Panc1 (cell line): ENCODE measurements at places on chromosomes 3 and 15. TPM values are rescaled to one million over a fixed set of nuclear protein-coding genes. Genes with fewer than 3 reads are reported as not detected.

Gene IDH2
- total RNA-seq = 197 TPM

Gene AVEN
- total RNA-seq = 18.4 TPM

Gene CD80
- 0.15 TPM for total RNA-seq

- H3K27me3 ChIP-seq = no peaks in the 10 kb centered on the region
- H3K4me3 ChIP-seq = no peak overlapping the region
- no peak overlapping the region for H3K27ac ChIP-seq
- H3K36me3 ChIP-seq = no peaks in the 10 kb centered on the region
- no peak for DNase-seq
- H3K4me1 ChIP-seq = no peaks in the 10 kb centered on the region
Observed at GRCh38 chr3:55860049-55860721, 373.1 kb upstream of the WNT5A start.

Gene TLR9
- total RNA-seq = not detected

DNA sequence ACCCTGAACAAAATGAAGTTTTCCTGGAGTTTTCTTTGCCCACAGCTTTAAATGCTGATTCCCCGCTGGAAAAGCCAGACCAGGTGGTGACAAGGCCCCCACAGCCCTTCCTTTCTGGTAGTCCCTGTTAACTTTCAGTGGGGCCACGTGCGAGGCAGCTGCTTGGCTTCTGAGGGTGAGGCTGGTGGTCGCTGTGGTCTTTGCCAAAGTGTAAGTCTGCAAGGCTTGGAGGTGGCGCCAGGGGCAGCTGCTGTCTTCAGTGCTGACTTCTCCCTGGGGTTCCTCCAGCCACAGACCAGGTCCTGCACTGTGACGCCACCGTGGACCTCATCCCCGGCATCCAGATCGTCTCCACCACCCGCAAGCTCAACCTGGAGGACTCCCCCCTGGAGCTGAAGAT is 54.1 kb upstream of the TAMM41 start:
- H3K27me3 ChIP-seq = no peaks in the 10 kb centered on the region
- DNase-seq = no peak
- no peaks in the 10 kb centered on the region for H3K36me3 ChIP-seq
- H3K4me1 ChIP-seq = no peaks in the 10 kb centered on the region
- H3K27ac ChIP-seq = no peak overlapping the region
- no peak overlapping the region for H3K4me3 ChIP-seq

DNA sequence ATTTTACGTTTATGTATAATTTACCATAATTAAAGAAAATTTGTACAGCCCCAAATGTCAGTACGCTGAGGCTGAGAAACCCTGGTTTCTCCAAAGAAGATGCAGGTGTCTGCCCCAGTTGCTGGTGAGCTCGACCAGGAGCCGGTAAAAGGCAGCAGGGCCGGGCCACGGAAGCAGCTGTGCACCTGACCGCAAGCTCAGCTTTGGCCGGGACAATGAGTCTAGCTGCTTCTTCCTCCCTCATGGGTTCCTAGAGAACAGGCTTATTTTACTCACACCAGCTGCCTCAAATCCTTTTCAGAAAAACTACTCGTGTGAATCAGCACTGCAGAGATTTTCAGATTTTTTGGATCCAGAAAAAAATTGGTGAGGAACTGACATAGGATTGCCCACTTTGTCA is 18.0 kb upstream of the ZXDC start:
- no peaks in the 10 kb centered on the region for H3K27me3 ChIP-seq
- no peak for DNase-seq
- H3K36me3 ChIP-seq = no peaks in the 10 kb centered on the region

DNA sequence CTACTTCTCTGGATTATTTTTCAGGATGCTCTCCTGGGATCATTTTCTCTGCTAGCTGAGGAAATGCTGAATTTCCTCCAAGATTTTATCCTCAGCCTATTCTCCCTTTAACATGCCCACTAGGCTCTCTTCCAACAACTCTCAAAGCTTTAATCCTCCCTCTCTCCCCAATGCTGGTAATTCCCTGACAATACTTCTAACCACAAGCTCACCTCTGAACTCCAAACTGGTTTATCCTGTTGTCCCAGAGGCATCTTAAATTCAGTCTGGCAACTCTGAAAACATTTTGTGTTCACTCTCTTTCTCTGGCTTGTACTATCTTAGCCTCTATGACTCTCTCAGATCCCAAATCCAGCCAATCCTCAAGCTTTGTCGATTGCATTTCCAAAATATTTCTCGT is 490.3 kb downstream of the MECOM start:
- no peaks in the 10 kb centered on the region for H3K36me3 ChIP-seq
- DNase-seq = no peak
- H3K4me1 ChIP-seq = no peaks in the 10 kb centered on the region
- no peaks in the 10 kb centered on the region for H3K27me3 ChIP-seq
- no peak overlapping the region for H3K27ac ChIP-seq

DNA sequence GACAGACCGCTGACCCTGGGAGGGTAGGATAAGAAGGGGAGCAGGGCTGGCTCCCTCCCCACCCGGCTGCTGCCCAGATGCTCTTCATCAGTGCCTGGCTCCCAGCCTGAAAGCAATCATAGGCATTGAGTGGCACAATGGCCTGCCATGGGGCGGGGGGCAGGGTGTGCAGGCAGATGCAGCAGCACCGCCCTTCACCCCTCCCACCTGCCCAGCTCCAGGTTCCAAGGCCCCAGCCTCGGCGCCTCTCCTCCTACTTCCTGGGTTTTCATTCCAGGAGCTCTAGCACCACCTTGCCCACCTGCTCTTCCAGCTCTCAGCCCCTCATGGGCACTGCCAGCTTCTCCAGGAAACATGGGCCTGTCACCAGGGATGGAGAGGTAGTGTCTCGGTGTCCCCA is 101.7 kb downstream of the MEGF11 start:
- no peaks in the 10 kb centered on the region for H3K4me1 ChIP-seq
- DNase-seq = no peak
- no peak overlapping the region for H3K27ac ChIP-seq
- no peaks in the 10 kb centered on the region for H3K36me3 ChIP-seq
- H3K27me3 ChIP-seq = peaks cover 9% of the 10 kb centered on the region; the same call in 1 of the 2 replicates

DNA sequence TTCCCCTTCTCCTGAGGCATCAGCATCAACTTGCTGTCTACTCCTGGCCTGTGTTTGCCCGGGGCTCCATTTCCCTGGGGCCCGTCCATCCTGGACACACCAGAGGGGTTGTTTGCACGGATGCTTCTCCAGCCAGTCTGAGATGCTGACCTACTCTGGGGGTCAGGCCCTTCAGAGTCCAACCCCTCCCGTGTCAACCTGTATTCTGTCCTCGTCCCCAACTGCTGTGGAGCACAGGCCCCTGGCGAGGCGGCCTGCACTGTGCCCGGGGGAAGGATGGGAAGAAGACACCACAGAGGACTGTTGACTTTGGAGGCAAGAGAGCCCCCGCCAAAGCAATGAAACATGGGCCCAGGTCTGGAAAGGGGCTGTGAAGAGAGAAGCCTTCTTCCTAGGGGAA is 25.8 kb downstream of the ALS2CL start:
- no peaks in the 10 kb centered on the region for H3K36me3 ChIP-seq
- no peak for DNase-seq
- no peaks in the 10 kb centered on the region for H3K4me1 ChIP-seq
- no peak overlapping the region for H3K4me3 ChIP-seq
- H3K27ac ChIP-seq = no peak overlapping the region
- no peaks in the 10 kb centered on the region for H3K27me3 ChIP-seq

DNA sequence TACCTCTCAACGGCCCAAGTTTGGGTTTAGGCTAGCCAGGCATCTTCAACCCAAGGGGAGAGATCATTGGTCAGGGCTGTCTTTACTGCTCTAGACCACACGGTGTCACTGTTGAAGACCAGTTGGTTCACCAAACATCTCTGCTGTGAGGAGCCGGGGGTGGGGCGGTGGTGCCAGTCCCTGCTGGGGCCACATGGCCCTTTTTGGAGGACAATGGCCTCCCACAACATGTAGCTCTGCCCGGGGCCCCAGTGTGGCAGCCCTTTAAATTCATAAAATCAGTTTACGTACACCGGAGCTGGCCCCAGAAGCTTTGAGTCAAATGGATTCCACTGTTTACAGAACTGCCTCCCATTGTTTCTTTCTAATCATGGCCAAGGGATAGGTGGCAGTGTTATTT is 19.1 kb upstream of the TM4SF18 start:
- H3K36me3 ChIP-seq = no peaks in the 10 kb centered on the region
- H3K27me3 ChIP-seq = no peaks in the 10 kb centered on the region
- no peak overlapping the region for H3K4me3 ChIP-seq
- peaks cover 6% of the 10 kb centered on the region; the same call in 1 of the 2 replicates for H3K4me1 ChIP-seq

DNA sequence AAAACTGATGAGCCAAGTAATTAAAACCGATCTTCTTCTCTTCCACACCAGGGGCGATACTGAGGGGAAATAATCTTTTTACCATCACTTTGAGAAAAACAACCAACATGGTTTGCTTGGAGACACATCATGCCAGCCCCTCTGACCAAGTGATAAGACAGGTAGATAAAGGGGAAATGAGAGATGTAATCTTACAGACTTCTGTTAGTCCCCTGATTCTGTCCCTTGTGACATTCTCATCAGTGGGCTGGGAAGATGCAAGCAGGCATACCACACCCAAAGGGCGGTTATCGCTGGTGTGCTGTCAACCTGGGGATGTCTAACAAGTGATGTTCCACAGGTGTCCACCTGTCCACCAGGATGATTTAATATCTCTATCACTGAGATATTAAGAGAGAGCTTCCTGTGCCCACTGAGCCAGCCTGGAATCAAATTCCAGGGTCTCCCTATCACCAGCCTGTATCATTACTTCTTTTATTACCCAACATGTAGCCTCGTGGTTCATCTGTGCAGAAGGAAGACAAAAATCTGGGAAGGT is 315.0 kb downstream of the FOXP1 start:
- no peak overlapping the region for H3K27ac ChIP-seq
- no peaks in the 10 kb centered on the region for H3K27me3 ChIP-seq
- H3K4me3 ChIP-seq = no peak overlapping the region
- no peaks in the 10 kb centered on the region for H3K36me3 ChIP-seq

Gene GOLGA8S
- 0.15 TPM for total RNA-seq

DNA sequence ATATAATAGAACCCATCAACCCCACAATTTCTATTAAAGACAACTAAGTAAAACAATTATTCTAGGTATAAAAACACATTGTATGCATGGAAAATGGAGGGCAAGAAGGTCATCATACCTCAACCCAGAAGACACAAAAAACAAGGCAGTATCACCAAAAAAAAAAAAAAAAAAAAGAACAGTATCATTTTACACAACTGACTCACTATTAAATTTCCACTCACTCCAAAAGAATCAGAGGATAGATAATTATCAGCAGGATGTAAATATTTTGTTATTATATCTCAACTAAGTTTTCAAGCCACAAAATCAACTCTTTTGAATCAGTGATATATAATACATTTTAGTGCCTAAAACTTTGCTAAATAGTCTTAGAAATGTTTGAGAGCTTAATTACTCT is 55.0 kb downstream of the CLASP2 start:
- H3K36me3 ChIP-seq = no peaks in the 10 kb centered on the region
- H3K27me3 ChIP-seq = no peaks in the 10 kb centered on the region

Gene TPRG1
- total RNA-seq = not detected

DNA sequence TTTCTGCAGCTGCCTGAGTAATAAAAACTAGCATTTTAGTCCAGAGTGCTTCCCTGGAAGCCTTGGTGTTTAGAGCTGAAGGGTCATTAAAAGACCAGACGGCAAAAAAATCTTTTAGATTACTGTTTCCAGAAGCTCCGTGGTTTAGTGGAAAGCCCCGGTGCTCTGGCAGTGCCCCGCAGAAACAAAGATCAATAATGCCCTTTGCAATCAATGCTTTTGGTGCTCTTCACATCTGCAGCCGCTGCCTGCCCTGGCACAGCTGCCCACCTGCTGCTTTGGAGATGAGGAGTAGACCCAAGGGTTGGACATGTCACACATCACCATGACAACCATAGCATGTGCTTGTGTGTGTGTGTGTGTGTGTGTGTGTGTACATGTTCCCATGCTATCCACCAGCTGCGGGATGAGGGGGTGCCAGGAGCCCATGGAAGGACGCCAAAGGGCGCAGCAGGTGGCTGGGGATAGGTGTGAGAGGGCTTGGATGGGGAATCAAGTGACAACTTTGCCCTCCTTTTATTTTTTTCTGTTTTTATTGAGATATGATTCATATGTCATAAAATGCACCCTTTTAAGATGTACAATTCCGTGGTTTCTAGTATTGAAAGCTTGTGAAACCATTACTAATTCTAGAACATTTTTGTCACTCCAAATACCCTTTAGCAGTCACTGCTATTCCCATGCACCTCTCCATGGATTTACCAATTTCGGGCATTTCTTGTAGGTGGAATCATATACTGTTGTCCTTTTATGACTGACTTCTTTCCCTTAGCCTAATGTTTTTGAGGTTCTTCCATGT is 75.7 kb upstream of the KLHL25 start:
- no peak for DNase-seq
- no peaks in the 10 kb centered on the region for H3K36me3 ChIP-seq
- H3K27me3 ChIP-seq = peaks cover 18% of the 10 kb centered on the region
- H3K4me1 ChIP-seq = no peaks in the 10 kb centered on the region
- no peak overlapping the region for H3K27ac ChIP-seq
